Stimulated activated effector memory CD8-positive, alpha-beta T cell treated with anti-CD3 and anti-CD28 coated beads, Interleukin-12 subunit alpha, Interleukin-12 subunit beta, amount 100 ng/mL, for 72 hours (primary cell): ENCODE measurements at places on chromosomes 6 and 20.

GRCh38 chr6:39217177-39217864, 12.0 kb downstream of the KCNK5 start:
- DNase-seq: no peak

- no peak for DNase-seq
Observed at GRCh38 chr6:131914234-131914633, 36.9 kb downstream of the CCN2 start.

DNA sequence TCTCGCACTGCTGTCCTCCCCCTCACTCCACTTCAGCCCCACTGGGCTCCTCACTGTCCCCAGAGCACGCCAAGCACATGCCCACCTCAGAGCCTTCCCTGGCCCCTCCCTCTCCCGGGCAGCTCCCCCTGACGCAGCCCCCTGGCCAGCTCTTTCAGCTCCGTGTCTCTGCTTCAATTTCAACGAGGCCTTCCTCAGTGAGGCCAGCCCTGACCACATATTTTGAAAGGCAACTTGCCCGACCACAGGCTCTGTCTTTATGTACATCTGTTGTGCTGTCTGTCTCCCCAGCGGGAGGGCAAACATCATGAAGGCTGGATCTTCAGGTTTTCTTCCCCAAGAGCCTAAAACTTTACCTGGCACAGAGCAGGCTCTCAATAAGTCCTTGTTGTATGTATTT, 44.6 kb downstream of the JPH2 start:
- no peak for DNase-seq

DNA sequence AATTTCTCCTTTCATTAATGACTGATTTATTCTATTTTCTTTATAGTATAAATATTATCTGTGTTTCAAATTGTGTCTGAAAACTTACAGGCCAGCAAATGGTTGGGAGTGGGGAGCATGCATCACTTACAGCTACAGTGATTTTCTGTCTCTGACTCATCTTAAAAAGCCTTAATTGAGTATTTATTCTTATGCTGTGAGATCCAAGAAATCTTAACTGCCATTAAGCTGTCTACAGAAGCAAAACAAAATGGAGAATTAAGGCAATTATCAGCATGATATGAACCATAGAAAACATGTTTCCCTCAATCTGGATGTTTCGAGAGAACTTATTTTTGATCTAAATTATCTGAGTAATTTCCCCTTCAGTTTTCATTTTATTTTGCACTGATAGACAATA, 831.2 kb downstream of the KIF16B start:
- no peak for DNase-seq

DNA sequence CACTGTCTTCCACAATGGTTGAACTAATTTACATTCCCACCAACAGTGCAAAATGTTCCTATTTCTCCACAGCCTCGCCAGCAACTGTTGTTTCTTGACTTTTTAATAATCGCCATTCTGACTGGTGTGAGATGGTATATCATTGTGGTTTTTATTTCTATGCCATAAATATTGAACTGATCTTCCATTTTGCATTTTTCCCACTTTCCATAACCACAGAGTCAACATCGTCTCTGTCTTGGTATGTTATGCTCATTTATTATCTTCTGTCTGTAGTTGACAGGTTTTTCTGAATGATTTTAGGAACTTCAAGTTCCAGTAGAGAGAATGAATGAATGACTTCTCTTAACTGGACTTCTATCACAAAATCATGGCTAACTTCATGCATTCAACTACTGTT, 259.8 kb downstream of the UST start:
- no peak for DNase-seq

DNA sequence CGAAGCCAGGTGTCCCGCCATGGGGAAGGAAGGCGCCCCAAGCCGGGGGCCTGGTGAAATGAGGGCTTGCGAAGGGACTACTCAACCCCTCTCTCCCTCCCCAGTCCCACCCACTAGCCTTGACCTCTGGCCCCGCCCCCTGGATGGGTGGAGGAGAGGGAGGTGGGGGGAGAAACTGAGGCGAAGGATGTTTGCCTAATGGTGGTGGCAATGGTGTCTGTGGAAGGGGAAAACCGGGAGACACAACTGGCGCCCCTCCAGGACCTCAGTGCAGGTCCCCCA, at the start of gene POU5F1:
TSS of gene POU5F1 (minus strand) at position 83 of the 282 bp plus-strand sequence. CDS start at position 21, 62 bp downstream.
- no peak for DNase-seq

DNA sequence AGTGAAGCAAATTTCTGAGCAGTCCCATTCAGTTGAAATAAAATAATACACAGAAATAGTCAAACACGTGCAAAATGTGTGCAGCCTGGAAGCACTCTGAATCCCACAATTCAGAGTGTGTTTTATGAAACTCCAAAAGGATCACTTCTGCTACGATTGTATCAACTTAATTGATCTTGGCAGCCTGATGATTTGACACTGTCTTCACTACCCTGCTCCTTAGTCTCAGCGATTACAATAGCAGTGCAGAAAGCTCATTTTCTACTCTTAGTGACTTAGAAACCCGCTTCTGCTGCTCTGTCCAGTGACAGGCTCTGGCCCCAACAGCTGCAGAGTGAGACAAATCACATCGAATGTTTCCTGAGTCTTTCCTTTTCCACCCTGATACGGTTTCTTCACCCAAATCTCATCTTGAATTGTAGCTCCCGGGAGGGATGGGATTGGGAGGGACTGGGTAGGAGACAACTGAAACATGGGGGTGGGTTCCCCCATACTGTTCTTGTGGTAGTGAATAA, 16.2 kb upstream of the EMILIN3 start:
- DNase-seq: no peak

- no peak for DNase-seq
Observed at GRCh38 chr6:118528129-118528528, 20.0 kb upstream of the PLN start.

GRCh38 chr6:169933251-169933821, 181.9 kb downstream of the ERMARD start:
- no peak for DNase-seq

- no peak for DNase-seq
Observed at GRCh38 chr6:167702241-167702827, 124.4 kb upstream of the AFDN start.
